ENCODE measurements at places on chromosomes 5 and 9.

GRCh38 chr5:16656561-16657191, 39.9 kb upstream of the RETREG1 start:
- DNase-seq, result no peak

GRCh38 chr9:87275047-87275725, 222.5 kb upstream of the DAPK1 start:
- DNase-seq, result no peak

DNA sequence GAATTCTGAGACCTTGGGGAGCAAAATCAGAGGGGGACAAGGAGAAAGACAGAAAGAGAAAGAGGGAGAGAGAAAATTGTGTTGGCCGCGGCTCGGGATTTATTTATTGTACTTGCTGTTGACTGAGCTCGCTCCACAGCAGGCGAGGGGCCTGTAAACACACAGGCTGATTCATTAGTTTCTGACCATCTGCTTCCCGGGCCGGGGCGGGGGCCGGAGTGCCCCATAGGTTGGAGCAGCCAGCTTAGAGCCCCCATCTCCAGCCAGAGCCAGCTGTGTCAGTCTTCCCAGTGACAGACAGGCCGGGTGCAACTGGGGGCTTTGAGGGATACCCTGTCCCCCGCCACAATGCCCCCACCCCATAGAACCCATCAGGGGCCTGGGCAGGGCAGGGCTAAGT, 30.9 kb downstream of the NTNG2 start:
- DNase-seq, result no peak

- DNase-seq, result no peak
These were observed 10.5 kb downstream of the PTTG1 start for GRCh38 chr5:160432196-160432595.

- DNase-seq, result no peak
These were observed 158.9 kb downstream of the AUH start for GRCh38 chr9:91202736-91203283.

DNA sequence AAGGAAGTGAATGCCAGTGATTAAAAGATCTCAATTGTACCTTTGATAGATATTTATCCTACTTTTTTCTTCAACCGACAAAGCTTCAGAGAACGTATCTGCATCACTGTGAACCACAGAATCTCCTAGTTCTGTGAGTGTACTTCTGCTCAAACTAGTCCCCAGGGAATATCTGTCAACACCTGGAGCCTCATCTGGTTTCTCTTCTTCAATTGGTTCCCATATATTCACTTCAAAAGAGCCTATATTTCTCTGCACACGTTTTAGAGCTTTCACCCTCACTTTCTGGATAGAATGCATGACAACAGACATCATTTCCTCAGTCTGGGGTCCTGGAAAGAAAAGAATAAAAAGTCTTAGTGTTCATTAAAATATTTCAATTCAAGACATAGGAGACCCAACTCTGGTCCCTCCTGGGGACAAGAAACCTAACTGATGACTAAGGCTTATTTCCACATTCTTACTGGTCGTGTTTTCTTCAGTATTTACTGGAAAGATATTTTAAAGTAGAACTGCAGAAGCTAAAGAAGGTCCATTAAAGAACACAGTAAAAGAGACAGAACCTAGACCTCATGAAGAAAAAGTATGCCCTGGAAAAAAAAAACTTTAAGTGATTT, 64.3 kb downstream of the CPLANE1 start:
- no peak for DNase-seq

DNA sequence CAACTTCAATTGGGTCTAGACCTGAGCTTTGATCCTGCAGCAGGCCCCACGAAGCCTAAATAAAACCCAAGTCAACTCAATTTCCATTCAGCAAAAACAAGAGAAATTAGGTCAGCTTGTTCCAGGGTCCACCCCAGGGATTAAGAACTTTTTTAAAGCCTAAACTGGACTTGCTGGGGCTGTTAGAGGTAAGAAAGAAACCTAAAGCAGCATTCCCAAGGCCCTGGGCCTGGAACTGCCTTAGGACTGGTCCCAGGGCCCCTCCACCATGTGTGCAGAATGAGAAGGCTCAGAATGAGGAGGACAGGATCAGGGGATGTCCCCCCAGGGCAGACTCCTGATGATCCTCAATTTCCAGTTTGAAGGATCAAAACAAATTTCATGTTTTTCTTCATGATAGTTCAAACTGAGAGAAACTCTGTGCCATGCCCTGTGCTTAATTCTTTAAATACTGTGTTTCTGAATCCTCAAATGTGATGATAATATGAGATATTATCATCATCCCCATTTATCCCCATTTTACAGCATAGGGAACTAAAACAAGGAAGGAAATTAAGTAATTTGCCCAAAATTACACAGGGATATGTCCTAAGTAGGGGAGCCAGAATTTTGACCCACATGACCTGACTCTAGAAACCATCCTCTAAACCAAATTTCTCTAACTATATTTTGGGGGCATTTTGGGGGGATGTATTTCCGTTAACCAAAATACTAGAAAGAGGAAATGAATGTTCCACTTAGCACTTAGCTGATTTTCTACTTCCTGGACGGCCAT, 64.5 kb downstream of the DENND1A start:
- DNase-seq, result no peak
